Stimulated activated CD4-positive, alpha-beta T cell treated with anti-CD3 and anti-CD28 coated beads, Interleukin-12 subunit alpha, Interleukin-12 subunit beta, amount 100 ng/mL, for 4 hours (primary cell): ENCODE measurements at places on chromosomes 13 and 19.

GRCh38 chr19:35975608-35976214 lies 19.3 kb upstream of the SDHAF1 start:
- no peak for DNase-seq

DNA sequence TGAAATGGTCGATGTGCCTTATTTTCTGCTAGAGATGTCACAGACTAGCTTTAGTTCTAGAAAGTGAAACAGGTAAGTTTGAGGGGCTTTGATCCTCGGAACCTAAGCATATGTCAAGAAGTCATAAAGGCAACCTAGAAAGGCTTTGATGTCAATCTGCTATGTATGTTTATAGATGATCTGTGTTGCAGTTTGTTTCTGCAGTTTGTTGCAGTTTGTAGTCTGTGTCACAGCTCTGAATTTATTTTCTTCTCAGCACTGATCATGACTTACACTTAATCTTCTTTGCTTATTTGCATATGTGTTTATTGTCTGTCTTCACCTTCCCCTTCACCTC lies 5.9 kb downstream of the LSM14A start:
- DNase-seq = no peak

- no peak for DNase-seq
Measured at GRCh38 chr13:22925881-22926747, 254.7 kb upstream of the SGCG start.

GRCh38 chr13:95256091-95256490 lies 45.2 kb downstream of the ABCC4 start:
- no peak for DNase-seq

DNA sequence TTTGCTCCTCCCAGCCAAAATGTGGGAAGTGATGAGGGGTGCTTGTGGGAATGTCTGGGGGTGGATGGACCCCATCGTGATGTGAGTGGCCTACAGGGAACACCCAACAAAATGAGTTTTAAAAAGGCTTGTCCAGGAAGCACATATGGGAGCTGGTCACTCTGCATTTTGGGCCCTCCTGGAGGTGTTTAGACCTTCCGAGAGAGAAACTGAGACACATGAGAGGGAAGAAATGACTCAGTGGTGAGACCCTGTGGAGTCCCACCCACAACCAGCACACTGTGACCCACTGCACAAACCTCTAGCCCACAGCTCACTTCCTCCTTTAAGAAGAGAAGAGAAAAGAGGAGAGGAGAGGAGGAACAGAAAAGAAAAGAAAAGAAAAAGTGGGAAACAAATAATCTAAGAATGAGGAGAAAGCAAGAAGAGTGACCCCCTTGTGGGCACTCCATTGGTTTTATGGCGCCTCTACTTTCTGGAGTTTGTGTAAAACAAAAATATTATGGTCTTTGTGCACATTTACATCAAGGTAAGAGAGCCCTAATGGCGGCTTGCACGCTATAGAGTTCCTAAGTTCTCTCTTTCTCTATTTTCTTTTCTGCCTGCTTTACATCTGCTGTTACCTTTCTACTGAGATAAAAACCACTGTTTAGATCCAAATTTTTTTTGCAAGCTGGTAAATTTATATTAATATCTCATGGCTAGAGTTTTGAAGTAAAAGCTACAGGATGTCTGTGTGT lies 13.3 kb upstream of the LILRB1 start:
- DNase-seq = no peak
